ENCODE measurements at places on chromosomes 16 and 17.
A peak's percentile ranks its signal among the peaks of the same experiment; 100 is the strongest.

GRCh38 chr16:29849505-29849904 is 13.5 kb downstream of the CDIPT start:
- no peak for DNase-seq

DNA sequence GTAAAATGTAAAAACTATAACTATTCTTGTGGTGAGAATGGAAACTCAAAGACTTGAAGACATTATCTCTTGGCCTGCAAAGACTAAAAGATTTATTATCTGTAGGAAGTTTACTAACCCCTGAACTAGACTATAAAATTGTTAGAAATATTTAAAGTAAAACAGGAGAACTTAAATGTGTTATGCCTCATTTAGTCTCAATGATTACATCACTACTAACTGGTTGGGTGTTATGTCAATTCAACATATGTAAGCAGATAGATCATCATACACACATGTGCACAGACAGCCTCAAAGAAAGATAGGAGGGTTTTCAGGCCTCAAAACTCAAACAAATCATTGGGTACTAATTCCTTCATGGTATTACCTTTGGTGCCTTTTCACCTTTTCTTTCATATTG is 7.6 kb downstream of the STX8 start:
- DNase-seq = no peak

GRCh38 chr16:68519225-68519745 is 19.8 kb upstream of the ZFP90 start:
- DNase-seq = no peak

DNA sequence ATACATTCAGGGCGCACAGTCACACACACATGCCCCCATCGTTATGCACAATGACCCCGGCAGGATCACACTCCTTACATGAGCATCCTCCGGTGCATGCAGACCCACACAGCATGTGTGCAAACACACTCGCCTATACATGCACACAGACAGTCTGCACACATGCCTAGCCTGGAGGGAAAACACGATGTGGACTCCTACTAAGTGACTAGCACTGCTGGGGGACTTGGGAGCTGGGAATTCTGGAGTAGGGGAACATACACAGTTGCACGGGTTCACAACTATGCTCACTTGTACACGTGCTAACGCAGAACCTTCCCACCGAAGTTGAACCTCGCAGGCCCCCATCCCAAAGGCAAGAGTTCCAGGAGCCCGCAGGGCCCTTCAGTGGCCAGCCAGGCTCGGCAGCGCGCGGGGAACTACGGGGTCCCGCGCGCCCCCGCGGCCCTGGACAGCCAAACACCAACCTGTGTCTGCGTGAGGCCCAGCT is 2.0 kb downstream of the DLX3 start:
- DNase-seq = no peak

- no peak for DNase-seq
Measured at GRCh38 chr17:21171309-21171922, 42.5 kb downstream of the TMEM11 start.

DNA sequence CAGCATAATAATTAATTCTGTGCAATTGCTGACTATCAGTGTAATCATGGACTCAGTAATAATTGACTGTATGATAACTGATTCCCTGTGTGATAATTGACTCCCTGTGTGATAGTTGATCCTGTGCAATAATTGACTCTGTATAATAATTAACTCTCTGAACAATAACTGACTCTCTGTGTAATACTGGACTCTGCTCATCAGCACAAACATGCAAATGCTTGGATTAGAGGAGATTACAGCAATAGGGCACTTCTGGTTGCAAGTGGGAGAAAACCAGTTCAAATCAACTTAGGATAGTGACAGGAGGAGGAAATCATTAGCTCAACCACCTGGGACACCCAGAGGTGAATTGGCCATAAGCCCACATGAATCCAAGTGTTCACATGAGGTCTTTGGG is 582.1 kb downstream of the RBFOX1 start:
- no peak for DNase-seq

DNA sequence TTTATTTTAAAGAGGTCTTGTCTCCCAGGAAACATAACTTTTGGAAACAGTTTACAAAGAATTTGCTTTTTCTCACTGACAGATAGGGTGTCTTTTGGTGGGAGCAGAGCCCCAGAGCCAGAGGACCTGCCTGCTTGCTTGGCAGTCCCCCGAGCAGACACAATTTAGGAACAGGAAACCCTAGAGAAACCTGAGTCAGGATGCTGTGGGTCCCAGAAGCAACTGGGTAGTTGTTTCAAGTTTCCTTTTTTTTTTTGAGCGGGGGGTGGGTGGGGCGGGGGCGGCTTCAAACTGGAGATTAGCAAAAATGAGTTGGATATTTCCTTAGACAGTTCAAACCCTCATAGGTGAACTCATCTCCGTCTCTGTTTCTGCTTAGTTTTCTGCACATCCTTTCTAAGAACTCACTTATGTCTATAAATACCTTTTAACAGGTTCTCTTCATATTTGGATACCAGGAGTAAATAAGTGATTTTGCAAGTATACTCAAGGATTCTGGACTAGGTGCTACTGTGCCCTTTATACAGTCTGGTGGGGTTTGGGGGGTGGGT is 135.1 kb downstream of the PRKCA start:
- no peak for DNase-seq

- no peak for DNase-seq
Measured at GRCh38 chr16:88649924-88650748, 717 bp downstream of the CYBA start.

DNA sequence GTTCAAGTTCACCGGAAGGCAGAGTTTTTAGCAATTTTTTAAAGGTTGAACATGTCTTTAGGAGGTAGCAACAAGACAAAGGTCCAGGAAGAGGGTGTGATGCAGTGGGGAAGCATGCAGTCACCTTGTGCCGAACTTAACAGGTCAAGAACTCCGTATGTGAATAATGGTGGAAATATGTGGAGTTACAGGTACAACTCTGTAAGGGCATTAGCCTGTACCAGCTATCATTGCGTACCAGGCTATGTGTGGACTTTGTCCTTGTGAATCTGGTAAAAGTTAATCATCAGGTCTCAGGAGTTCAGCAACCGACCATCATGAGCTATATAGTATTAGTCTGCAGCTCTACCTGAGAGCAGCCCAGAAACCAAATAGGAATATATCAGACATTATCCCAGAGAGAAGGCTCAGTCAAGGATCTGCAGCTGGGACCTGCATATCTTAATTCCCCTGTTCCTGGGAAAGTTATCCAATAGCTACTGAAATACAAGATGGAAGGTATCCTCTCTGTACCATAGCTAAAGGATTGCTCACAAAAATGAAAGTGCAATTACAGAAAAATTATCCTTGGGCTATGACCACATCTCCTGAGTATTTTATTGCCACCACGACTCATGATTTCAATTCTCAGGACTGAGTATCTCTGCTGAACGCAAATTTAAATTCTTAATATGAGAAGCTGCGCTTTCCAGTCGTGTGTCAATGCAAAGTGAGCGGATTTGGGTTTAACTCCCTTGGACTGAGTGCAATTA is 469.3 kb downstream of the CDH13 start:
- no peak for DNase-seq

DNA sequence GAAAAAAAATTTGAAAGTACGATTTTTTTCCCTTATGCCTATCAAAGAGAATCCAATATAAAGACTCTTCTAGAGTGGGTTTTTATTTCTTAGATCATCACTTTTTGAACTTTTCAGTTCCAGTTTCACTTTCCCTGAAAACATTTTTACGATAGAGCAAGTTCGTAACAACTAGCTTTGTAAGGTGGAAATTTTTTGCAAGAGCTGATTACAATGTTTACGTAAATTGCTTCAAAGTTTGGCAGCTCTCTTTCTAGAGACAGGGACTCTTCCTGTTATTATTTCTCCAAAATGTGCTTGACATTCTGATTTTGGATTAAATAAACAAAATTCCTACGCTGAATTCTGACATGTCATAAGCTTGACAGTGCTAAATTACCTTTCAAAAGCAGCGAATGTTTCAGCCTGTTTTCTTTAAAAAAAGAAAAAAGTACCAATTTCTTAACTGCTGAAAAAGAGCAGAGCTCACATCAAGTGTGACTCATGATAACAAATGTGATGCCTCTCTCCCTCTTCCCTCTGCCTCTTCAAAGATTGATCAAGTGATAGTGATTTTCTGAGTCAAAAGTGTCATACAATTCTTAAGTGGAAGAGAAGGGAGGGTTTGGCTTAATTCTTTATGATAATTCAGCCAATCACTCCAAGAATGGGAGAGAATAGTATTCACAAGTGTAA is 175.2 kb downstream of the KCNJ2 start:
- DNase-seq = no peak

GRCh38 chr16:28312327-28312726 is 20.0 kb downstream of the SBK1 start:
- no peak for DNase-seq

- no peak for DNase-seq
Measured at GRCh38 chr16:4241258-4241927, 487 bp downstream of the SRL start.

DNA sequence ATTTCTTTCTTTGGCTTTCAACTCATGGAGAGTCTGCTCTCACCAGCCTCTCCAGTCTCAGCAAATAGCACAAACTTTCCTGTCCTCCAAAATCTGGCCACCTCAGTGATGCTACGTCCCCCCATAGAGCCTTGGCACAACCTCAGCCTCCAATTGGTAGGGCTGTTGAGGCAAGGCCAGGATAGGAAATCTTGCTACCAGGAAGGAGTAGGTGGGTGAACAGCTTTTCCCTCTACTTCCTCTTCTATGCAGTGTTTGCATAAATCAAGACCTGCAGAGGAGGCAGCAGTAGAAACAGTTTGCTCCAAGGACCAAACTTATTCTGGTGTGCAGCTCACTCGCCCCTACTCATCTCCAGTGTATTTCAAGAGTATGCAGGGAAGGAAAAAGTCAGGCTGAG is 701 bp upstream of the DPEP2 start:
- DNase-seq = no peak

DNA sequence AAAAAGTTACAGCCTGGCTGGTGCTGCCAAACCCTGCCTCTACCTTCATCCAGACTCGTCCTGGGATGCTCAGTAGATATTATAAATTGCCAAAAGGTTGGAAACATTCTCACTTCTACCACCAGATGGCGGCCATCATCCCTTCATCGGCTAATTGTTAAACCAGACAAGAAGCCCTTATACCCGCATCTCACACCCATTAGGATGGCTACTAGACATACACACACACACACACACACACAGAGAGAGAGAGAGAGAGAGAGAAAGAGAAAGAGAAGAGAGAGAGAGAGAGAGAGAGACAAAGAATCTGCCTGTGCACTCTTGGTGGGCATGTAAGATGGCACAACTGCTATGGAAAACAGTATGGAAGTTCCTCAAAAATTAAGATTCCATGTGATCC is 15.0 kb upstream of the SCIMP start:
- DNase-seq = peak; percentile 41

- no peak for DNase-seq
Measured at GRCh38 chr16:15751940-15752339, 101.9 kb downstream of the NDE1 start.
